ENCODE measurements at places on chromosomes 5 and 9. TPM values are rescaled to one million over a fixed set of nuclear protein-coding genes. Genes with fewer than 3 reads are reported as not detected.

DNA sequence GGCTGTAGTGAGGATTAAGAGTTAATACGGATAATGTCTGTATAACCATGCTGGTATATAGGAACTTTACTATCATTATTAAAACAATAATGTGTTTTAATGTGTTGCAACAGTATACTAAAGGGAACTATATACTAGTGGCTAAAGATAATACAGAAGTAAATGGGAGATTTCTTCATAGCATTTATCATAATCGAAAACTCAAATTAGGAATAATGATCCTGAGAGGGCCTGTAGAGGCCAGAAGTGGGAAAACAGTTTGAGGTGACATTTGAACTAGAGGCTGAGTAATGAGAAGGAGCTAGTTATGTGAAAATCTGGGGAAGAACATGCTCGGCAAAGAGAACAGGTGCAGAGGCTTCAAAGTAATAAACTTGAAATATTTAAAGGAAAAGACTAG is 2.9 kb downstream of the TCERG1 start:
- DNase-seq: no peak

- DNase-seq: no peak
These were observed 3.2 kb downstream of the ENTPD8 start for GRCh38 chr9:137437691-137438590.

DNA sequence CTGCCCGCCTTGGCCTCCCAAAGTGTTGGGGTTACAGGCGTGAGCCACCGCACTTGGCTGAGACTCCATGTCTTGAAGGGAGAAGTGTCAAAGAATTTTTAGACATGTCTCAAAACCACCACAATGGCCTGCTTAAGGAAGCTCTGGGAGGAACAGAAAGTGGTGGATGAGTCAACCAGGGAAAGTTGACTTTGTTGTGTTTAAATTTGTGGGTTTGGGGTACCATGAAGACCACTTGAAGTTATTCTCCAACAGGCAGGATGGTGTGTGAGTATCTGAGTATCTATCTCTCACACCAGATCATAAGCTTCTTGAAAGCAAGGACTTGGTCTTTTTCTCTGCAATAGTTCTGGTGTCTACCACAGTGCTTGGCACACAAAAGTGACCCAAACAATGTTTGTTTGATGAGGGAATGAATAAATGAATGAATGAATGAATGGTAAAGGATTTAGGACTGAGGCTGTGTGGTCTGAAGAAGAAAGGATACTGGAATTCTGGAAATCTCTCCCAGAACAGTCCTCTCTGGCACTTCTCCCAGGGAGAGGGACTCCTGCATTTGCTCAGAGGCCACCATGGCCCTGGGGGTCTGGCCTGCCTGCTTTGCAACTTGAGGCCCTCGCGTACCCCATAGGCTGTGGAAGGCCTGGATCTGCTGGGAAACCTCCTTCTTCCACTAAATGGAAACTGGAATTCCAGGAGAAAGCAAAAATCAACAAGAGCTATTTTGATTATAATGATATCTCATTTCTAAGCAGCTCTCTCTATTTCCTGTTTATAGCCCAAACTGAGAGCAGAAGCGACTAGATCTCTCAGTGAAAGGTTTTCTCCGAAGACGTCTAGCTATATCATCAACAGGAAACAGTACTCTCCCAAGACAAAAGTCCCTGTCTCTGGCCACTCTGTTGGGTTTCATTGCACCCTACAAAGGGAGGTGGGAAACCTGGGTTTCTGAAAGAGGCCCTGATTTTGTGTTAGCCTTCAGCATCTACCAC is 187.9 kb downstream of the PALM2AKAP2 start:
- no peak for DNase-seq

- peak; percentile 64 for DNase-seq
These were observed 120.2 kb upstream of the RASA1 start for GRCh38 chr5:87147441-87147840.

- DNase-seq: peak; percentile 57
These were observed 115.9 kb downstream of the ACTBL2 start for GRCh38 chr5:57366744-57367143.

DNA sequence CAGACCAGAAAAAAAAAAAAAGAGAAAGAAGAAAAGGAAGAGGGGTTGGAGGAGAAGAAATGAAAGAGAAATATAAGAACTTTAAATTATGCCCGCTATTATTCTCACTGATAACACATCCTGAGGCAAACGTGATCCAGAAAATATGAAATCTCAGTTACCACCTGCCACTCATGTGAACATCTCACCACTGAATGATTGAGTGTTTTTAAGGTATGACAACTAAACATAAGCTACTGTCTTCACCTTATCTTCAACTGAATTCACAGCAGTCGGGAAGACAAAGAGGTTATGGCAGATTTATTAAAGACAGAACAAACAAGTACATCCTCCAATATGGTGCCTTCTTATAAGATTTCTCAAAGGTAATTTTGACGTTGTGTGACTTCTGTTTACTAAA is 327.9 kb downstream of the TMEM161B start:
- no peak for DNase-seq

DNA sequence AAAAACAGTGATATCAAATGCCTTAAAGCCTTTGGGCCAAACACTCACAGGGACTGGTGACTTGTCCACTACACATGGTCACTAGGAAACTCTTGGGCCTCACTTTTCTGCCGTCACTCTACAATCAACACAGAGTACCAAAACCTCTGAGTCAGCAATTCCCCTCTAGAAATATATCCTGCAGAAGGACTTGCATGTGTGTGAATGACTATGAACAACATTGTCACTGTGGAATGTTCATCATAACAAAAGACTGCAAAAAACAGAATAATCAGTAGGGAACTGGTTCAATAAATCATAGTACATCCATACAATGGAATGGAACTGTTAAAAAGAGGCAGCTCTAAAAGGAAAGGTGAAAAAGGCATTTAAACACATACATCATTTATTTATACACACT is 44.1 kb upstream of the SMU1 start:
- DNase-seq: no peak

GRCh38 chr5:53128481-53128880 is 18.9 kb upstream of the MOCS2 start:
- no peak for DNase-seq

ACSL6 gene
- total RNA-seq: not detected

TAF11L5 gene
- not detected for total RNA-seq

ADAMTS2 gene
- 26.6 TPM for total RNA-seq

DNA sequence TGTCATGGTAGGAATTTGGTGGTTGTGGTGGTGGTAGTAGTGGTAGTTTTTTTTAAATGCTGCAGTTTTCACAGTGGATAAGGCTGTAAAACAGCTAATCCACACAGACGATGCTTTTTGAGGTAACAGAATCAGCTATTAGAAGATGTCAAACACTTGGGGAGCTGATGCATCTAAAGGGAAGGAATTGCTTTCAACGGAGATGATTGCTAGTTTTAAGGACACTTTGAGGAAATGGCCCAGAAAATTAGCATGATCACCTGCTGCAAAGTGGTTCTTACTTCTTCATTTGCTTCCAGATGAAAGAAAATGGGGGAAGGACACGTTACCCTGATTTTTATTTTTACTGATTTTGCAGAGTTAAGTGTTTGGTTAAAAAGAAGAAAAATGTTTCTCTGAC is 178.2 kb upstream of the ATP10B start:
- DNase-seq: no peak

- DNase-seq: no peak
These were observed 2.7 kb downstream of the UBAC1 start for GRCh38 chr9:135958485-135958884.

- DNase-seq: no peak
These were observed 141.2 kb downstream of the ASTN2 start for GRCh38 chr9:117273612-117274011.

DNA sequence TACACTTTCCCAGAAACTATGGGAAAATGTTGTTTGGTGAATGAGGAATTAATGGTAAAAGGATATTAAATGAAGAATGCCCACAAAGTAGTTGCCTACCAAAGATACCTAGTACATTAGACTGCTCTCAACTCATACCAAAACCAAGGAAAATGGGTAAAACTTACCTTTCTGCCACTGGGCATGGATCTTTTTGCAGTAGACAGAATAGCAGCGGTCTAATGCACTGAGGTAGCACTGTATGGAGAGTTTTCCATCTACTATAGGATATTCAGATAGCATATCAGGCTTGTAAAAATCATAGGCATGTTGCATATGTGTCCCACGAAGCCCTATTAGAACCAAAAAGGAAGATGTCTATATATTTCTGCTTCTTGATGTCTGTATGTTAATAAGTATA is 16.4 kb downstream of the HMGCS1 start:
- no peak for DNase-seq

DNA sequence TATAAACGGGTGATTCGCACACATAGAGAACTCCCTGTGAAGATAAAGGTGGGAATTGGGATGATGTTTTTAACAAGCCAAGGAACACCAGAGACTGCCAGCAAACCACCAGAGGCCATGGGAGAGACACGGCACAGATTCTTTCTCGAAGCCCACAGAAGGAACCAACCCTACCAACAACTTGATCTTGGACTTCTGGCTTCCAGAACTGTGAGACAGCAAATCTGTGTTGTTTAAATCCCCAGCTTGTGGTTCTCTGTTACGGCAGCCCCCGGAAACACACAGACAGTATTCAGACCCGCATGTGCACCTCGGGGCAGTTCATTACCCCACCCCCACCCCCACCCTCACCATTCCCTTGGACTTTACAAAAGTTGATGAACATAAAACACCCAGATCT is 12.8 kb downstream of the AMBP start:
- DNase-seq: no peak

ORM1 gene
- not detected for total RNA-seq

GRCh38 chr9:5556101-5556705 is 45.9 kb downstream of the PDCD1LG2 start:
- DNase-seq: no peak

DNA sequence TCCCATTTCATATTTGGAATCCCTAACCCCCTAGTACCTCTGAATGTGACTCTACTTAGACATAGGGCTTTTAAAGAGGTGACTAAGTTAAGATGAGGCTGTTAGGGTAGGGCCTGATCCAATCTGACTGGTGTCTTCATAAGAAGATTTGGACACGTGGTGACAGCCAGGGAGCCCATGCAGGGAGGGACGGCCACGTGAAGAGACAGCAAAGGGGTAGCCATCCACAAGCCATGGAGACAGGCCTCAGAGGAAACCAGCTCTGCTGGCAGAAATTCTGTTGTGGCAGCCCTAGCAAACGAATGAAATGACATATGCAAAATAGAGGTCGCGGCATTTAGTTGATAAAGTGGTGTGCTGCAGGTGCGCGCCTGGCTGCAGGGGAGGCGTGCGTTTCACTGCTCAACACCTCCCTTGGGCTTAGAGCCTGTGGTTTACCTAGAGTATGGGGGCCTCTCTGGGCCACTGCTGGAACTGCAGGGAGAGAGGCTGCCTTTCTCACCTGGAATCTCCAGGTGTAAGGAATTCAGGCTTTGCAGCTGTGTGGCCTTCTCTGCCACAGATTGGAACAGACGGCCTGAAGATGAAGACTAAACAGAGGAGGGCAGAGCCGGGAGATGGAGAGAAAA is 7.1 kb upstream of the AFAP1L1 start:
- DNase-seq: no peak

DNA sequence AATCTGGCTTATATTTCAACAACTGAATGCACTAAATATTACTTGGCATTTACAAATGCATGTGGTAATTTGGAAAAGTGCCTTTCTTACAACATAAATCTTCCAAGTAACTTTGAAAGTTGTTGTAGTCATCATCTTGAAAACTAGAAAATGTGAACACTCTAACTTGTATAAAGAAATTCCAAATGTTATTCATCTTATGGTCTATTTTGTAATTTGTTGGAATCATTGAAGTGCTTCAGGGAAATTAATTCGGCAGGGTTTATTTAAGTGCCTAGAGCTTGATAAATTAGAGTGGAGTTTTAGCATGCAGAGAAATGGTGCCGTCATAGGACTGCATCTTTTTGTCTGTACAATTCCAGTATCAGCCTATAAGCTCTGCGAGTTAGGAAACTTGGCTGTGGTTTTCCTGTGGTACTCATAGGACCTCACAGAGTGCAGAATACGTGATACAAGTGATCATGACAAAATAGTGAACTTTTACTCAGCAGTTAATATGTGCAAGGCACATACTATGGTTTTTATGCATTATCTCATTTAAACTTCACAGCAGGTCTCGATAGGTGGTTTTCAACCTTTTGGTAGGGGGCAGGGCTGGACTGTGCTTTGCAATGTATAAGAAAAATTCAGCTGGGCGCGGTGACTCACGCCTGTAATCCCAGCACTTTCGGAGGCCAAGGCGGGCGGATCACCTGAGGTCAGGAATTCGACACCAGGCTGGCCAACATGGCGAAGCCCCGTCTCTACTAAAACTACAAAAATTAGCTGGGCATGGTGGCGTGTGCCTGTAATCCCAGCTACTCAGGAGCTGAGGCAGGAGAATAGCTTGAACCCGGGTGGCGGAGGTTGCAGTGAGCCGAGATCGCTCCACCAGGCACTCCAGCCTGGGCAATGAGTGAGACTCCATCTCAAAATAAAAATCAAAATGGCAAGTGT is 79.6 kb downstream of the RAI14 start:
- DNase-seq: peak; percentile 86

GRCh38 chr5:111254613-111255012 is 30.4 kb downstream of the CAMK4 start:
- DNase-seq: peak; percentile 21

DNA sequence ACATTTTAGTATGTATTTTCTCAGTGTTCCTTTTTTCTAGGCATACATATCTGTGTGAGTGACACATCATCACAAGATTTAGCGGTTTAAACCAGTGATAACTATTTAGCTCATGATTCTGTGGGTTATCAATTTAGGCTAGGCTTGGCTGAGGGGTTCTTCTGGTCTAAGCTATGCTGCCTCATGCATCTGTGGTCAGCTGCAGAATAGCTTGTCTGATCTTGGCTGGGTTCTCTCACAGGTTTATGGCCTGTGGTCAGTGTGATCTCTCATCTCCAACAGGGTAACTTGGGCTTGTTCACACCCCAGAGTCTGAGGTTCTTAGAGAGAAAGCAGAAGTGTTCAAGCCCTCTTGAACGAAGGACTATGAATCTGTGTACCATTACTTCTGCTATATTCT is 363.3 kb downstream of the KDM4C start:
- peak; percentile 17 for DNase-seq

DNA sequence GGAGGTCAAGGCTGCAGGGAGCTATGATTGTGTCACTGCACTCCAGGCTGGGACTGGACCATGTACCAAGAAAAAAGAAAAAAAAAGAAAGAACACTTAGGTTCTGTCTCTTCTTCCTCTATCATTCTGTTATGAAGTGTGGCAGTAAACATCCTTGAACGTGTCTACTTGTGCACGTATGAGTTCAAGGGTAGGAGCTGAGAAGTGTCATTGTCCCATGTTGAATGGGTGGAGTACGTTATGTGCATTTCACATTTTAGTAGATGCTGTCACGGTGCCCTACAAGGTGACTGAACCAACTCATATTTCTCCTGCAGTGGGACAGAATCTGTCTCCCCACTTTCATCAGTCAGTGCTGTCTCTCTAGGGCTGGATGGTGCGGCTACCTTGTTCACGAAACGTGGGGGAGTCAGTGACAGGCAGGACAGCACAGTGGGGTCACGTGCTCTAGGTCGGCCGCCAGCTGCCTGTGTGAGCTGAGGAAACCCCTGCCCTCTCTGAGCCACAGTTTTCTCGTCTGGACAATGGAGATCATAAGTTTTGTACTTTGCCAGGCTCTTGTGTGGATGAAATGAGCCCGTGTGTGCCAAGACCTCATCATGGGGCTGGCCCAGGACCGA is 47.2 kb downstream of the GTF3C4 start:
- no peak for DNase-seq

- DNase-seq: no peak
These were observed 285.6 kb downstream of the BRINP1 start for GRCh38 chr9:119083673-119084072.

ENTPD2 gene
- 0.55 TPM for total RNA-seq
